ENCODE measurements at places on chromosomes 6 and 20. TPM values are rescaled to one million over a fixed set of nuclear protein-coding genes. Genes with fewer than 3 reads are reported as not detected.

WFDC12 gene
- not detected for polyA plus RNA-seq

TGM3 gene
- polyA plus RNA-seq, result 1.1 TPM

DNA sequence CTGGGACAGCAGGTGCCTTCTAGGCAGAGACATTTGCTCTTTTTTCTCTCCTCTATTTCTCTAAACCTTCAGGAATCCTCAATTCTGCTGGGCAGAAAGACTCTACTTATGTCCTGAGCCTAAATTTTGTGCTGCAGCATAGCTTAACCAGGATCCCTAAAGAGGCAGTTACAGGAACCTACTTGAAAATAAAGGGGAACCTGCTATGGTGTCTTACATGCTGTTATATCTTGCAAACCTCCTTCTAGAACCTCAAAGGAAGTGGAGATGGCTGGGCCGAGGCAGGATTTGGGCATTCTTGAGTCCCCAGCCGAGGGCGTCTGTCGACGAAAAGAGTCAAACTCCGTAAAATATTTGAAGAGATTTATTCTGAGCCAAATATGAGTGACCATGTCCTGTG is 17.1 kb upstream of the GMNN start:
- no peak for DNase-seq

DNA sequence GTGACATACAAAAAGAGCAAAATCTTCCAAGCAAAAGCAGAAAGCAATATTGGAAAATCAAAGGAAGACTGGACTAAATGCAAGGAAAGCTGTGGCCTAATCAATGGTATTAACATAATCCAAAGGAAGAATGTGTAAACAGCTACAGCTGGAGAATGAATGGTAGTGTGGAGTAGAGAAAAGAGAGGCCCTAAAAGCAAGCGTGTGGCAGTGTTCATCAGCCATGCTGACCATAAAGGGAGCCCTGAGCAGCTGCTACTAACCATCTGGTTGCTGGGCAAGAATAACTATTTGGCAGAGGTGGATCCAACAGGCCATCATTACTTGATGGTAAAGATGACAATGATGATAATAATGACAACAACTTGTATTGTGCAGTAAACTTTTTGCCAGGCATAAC is 148.5 kb upstream of the BEND6 start:
- no peak for DNase-seq

DNA sequence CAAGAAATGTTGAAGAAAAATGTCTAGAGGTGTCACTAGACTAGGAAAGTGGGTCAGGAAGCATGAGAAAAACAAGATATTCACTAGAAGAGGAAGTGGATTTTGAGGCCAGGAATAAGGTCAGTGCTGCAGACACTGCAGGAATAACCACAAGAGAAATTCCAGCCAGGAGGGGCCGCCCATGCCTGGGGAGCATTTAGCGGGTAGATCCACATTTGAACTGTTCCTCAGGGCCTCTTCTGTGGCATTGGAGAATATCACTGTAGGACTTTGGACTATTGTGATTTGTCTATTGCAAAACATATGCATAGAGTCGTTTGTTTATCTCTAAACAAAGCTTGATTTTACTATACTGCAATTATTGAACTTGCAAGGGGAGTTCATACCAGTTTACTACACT is 49.6 kb upstream of the CCDC28A start:
- no peak for DNase-seq

DNA sequence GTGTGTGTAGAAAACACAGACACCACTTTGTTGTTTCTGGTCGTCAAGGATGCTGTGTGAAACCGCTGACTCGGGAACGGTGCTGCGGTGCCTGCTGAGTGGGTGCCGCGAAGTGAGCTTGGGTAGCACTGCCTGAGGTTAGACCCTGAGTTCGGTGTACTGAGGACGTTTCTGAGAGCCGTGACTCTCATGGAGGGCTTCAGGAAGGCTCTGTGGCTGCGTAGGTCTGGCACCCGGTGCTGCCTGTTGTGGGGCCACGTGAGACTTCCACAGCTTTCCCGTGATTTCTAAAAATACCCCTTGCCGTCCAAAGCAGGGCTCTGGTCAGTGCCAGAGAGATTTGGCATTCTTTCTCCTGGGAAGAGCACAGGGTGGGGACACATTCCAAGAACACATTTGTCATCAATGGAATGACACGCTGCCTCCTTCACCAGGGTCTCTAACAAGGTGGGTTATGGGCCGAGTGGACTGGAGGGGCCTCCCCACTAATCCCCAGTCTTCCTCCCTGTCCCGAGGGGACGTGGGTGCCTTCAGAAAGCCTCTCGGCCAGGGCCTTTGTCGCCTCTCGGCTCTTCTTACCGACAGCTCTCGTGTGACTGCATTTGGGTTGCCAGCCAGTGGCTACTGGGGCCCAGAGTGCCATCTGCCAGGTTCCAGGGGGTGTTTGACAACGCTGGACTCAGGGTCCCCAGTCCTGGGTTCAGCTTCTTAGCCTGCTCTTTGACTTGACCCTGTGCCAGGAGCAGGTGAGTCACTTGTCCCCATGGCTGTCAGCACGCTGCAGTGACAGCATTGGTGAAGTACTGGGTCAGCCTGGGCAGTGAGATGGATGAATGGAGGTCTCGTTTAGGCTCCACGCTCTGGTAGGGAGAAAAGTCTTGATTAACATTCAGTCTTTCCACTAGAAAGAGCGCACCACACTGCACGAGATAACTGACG is 62.2 kb downstream of the SYNJ2 start:
- DNase-seq, result no peak

GRCh38 chr6:149130508-149130907 is 187.0 kb upstream of the TAB2 start:
- peak; percentile 42 for DNase-seq

- no peak for DNase-seq
Observed at GRCh38 chr6:132768051-132768517, 10.4 kb upstream of the VNN2 start.

GRCh38 chr6:157514659-157515496 is 133.9 kb downstream of the ZDHHC14 start:
- no peak for DNase-seq

- DNase-seq, result no peak
Observed at GRCh38 chr6:98992535-98992934, 44.8 kb upstream of the FBXL4 start.

DNA sequence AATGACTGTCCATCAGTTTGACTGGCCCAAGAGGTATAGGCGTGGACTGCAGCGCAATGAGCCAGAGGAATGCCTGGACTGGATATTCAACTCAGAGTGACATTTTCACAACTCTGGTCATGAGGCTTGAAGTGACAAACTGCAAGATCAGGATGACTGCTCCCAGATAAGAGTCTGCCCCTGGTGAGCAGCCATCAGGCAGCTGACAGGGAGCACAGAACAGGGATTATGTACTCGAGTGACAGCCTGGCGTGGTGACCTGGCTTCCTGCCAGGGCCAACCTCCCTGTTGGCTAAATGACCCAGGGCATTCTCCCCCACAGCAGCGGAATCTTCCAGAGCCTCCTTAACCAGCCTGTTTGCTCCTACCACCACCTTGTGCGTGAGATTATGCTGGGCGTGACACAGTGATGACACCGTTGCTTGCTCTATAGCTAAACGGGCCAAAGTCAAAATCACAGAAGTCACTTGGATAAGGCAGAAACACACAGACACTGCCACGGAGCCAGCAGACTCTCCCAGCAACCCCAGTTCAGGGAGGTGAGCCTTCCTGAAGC is 209.1 kb upstream of the JARID2 start:
- peak; percentile 83 for DNase-seq

- no peak for DNase-seq
Observed at GRCh38 chr6:165653196-165653595, 9.8 kb downstream of the PDE10A start.

GRCh38 chr6:19535351-19535750 is 301.8 kb upstream of the ID4 start:
- DNase-seq, result no peak

DNA sequence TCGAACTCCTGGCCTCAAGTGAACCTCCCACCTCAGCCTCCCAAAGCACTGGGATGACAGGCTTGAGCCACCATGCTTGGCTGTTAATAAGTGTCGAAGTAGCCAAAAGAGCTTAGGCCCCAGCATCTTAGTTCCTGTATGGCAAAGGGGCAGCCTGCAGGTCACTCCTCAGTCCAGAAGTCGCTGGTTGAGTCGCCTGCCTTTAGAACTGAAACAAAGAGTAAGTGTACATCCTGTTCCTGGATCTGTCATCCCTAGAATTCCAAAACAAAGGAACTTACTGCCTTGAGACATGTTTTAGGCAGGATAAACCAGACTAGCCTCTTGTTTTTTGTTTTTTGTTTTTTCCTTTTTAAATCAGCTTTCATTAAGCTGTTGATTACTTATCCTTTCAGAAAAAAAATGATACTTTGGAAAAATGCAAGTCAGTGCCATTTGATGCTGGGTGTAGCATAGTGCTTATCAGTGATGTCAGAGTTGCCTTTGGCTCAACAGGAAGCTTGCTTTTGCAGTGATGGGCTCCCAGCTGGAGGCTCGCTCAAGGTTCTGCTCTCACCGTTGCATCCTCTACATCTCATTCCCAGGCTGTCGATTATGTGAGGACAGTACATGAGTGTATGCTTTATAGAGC is 9.0 kb downstream of the ACTR5 start:
- no peak for DNase-seq

- DNase-seq, result no peak
Observed at GRCh38 chr20:32537657-32538525, 47.2 kb downstream of the NOL4L start.

- no peak for DNase-seq
Observed at GRCh38 chr20:9400171-9401025, 114.0 kb upstream of the LAMP5 start.

GRCh38 chr6:83180426-83180950 is 12.6 kb downstream of the PGM3 start:
- no peak for DNase-seq

Data from renal pelvis (tissue), 12 donors.